ENCODE measurements at places on chromosomes 11 and 22. TPM values are rescaled to one million over a fixed set of nuclear protein-coding genes. Genes with fewer than 3 reads are reported as not detected.

LMO1 gene
- 0.40 TPM for total RNA-seq

DNA sequence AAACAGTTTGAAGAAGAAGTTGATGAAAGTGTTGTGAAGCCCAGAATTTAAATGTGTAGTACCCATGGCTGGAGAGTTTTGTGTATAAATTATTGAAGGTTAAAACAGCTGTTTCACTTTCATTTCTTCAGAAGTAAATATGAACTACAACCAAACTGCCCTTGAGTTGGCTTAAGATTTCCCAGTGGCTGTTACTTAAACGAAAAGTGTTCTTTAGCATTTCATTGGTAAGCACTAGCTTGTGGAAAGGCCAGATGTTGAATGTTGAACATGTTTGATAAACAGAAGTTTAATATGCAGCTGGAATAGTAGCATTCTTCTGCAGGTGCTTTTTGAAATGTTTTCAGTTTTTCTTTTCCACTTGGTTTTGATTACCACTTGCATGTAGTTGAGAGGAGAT, 83.2 kb upstream of the TNRC6B start:
- DNase-seq: no peak

ZNF70 gene
- 3.0 TPM for total RNA-seq

POU2F3 gene
- not detected for total RNA-seq

INCENP gene
- total RNA-seq: 35.5 TPM

PIWIL4 gene
- 0.25 TPM for total RNA-seq

OR8K5 gene
- total RNA-seq: not detected

- no peak for DNase-seq
Observed at GRCh38 chr11:79441461-79441875, 638 bp upstream of the TENM4 start.

CRYBB3 gene
- not detected for total RNA-seq

DNA sequence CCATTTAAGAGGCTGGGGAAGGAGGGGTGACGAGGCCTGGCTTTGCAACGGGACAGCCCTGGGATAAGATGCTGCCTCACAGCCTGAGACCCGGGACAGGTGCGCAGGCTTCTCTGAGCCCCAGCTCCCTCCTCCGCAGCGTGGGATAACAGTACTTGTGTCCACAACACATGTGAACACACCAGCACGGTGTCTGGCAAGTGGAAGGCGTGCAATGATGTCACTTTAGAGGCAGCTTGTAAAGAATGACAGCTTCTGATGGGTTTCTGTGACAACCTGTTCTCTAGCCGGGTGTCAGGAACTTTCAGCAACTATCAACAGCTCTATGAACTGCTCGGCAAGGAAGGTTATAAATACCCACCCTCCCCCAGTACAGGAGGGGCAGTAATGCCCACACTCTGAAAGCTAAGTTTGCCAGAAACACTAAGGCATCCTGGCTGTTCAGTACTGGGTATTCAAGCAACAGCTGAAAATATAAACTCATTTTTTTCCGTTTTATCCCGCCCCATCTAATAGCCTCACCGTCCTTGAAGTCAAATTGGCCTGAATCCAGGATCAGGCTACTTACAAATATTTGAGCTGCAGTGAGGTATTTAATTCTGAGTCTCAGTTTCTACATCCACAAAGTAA, 59.7 kb downstream of the MYH9 start:
- no peak for DNase-seq

DNA sequence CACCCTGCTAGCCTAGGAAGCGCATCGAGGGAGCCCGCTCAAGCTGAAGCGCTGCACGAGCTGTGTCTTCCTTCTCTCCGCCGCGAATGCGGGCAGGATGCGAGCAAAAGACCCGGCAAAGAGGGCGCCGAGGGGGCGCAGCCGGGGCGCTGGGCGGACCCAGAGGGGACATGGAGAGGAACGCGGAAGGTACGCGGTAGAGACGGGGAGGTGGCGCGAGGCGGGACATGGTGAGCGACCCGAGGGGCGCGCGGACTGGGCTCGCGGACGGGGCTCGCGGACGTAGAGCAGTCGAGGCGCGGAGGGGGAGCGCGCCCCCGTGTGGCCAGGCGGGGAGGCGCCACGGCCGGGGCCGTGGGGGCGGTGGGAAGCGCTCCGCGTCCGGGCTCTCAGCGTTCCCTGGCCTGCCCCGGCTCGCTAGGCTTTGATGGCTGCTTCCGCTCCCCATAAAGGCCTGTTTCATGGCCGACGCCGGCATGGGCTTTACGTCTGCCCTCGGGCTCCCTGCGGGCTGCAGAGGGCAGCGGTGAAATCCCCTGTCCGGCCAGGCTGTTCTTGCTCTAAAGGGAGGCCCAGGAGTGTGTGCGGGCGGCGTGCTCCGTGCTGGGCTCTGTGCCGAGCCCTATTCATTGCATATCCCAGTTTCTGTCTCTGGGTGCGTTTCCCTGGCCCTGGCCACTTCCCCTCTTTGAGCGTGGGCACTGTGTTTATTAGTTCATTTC, 31.2 kb upstream of the TRIM29 start:
- DNase-seq: peak; percentile 43

IFITM5 gene
- not detected for total RNA-seq

GRCh38 chr11:98155696-98156095, 865.1 kb upstream of the CNTN5 start:
- DNase-seq: no peak

DNA sequence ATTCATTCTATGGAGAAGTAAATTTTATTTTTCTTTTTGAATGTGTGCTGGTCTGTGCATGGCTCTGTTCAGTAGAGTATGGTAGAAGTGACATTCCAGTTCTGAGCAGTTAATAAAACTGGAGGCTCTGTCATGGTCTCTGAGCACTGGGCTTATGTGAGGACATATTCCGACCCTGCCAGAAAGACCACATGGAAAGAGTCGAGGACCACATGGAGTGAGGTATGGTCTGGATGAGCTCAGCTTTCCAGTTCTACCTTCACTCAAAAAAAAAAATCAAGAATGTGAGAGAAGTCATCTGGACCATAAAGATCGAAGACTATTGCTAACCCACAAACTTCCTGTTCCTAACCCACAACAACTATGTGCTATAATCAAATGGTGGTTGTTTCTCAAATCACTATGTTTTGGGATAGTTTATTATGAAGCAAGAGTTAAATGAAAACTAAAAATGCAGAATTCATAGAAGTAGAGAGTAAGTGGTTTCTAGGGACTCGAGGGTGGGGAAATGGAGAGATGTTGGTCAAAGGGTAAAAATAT, 534.2 kb upstream of the ANO5 start:
- no peak for DNase-seq

LMNTD2 gene
- total RNA-seq: 1.8 TPM

- no peak for DNase-seq
Observed at GRCh38 chr11:67539550-67539949, 16.3 kb upstream of the CABP2 start.

DNA sequence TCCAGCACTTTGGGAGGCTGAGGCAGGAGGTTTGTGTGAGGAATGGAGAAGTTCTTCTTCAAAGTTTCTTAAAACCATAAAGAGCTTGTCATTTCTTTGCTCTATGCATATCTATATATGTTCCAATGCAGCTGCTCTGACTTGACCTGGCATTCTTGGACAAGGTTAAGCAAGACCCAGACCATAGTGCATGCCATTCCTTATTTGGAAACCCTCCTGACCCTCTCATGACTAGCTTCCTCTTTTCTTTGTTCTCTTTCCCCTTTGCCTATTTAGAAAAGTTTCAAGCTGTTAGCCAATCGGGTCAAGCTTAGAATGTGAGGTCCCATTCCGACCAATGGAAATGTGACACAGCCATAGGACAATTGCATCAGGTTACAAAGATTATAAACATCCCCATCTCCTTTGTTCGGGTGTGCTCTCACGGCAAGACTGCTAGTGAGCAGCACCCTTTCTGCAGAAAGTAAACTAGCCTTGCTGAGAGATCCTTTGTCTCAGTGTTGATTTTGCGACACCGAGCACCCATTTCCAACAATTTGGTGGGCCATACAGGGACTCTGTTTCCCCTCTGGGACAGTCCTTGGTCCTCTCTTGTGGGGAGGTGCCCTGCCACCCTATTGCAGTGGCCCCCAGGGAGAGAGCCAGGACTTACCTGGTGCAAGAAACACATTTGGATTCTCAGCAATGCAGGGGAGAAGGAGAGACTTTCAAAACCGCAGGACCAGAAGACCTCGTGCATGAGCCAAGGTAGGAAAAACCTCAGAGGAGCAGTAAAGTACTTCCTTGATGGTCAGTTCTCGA, 39.9 kb upstream of the ANO1 start:
- DNase-seq: no peak

GRCh38 chr22:39251762-39252460, 7.1 kb upstream of the PDGFB start:
- no peak for DNase-seq

SLC5A12 gene
- not detected for total RNA-seq

- DNase-seq: no peak
Observed at GRCh38 chr22:18905540-18906409, at the start of gene DGCR6. Gene DGCR6 (plus strand): TSS chr22:18906320. CDS start chr22:18906375, 55 bp downstream.

- no peak for DNase-seq
Observed at GRCh38 chr22:38081941-38082828, 1.8 kb downstream of the SLC16A8 start.

- no peak for DNase-seq
Observed at GRCh38 chr11:117087446-117087845, 10.8 kb downstream of the SIK3 start.

- no peak for DNase-seq
Observed at GRCh38 chr11:65778901-65779668, 1.7 kb downstream of the AP5B1 start.

DNA sequence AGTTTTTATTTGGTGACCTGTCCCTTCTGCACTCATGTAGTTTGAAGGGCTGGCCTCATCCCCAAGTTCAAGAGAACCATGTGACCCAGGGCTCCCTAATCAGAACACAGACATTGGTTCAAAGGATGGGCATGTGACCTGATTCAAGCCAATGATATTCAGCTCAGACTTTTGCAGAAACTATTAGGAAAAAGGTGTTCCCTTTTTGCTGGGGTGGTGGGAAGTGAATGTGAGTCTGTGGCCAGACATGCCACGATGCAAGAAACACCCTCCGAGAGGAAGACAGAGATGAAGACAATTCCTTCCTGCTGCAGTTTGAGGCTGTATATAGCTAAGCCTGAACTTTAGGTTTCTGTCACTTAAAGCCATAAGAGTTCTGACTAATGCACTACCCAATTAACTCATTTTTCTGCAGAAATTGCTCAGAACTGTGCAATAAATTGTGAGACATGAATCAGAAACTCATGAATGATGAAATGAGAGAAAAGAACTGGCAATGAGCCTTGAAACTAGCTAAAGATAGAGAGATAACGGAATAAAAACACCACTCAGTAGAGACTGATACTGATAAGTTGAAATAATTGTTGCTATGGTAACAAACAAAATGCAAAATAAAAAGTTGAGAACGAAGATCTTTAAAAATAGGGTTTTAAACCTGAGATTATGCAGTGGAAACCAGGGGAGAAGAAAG, 9.2 kb upstream of the MAPK1 start:
- DNase-seq: peak; percentile 6

- no peak for DNase-seq
Observed at GRCh38 chr11:67500831-67501715, 4.1 kb downstream of the PITPNM1 start.
